Chondrocyte (in vitro differentiated cells): ENCODE measurements at places on chromosomes 4 and X.

DNA sequence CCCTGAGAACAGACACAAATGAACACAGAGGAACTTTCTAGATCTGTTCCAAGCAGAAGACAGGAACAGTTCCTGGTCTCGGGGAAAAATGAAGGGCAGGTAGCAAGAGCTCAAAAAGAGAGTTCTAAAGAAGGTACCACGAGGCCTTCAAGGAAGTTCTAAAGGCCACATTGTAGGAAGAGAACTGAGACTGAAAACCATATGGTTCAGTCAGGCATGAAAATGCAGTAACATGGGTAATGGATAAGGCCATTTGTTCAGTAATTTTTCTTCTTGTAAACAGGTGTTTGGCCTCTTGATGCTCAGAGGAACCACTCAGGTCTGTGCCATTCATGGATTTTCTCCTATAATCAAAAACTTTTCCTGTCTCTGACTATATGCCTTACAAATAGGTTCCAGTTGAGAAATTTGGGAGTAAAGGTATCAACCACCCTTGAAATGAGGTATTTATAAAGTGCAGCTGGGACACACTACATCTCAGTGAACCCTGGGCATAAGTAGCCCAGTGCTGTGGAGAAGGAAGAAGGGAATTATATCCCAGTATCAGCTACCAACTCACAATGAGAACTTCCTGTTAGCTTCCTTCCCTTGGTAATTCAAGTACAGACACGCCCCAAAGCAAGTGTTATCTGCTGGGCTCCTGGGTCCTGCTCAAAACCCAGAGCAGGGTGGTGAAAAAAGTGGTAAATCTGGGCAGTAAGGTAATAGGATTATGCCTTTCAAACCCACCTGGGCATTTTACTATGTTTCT, 277.9 kb downstream of the KLHL13 start:
- no peak for DNase-seq

DNA sequence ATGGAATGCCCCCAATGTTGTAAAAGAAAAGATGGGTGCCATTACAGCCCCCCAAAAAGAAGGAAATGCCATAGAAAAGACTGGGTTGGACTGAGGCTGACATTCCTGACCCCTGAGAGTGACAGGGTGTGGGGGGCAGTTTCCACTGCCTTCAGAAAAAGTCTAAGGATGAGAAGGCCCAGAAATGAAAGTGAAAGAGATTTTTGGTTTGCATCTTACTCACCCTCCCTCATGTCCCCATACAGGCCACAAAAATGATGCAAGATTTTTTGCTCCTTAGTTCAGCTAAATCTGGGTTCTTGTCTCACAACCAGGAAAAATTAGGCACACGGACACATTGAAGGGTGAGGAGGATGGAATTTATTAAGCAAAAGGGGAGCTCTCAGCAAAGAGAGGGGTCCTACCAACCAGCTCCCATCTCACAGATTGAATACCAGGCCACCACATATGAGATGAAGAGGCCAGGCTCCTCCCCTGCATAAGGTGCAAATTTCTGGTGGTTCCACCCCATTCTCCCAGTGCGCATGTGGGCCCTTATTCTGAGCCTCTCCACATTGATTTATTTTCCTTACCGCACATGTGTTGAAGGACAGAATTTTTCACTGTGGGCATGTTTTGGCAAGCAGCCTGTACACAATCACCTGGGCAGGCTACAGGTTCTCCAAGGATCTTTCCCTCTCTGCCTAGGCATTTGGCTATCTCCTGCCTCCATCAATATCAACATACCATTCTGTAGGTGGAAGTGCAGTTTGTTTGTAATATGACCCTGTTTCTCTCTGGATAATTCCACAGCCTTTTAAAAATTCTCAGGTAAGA, 18.8 kb downstream of the PPP4R3C start:
- no peak for DNase-seq

DNA sequence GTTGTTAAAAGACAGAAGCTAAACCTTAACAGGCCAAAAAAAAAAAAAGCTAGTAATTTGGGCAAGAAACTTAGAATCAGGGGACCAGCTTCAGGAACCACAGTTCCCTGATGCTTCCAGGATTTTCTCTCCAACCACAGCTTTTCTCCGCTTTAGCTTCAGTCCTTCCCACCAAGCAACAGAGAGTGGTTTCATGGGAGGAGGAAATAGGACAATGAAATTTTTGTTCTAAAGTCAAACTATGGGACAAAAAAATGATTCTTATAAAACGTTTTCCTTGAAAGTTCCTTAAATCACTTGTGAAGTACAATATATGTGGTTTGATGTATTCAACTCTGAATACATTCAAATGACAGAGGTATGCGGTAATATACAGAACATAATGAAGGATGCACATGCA, 71.0 kb upstream of the DHX15 start:
- no peak for DNase-seq

GRCh38 chr4:80475798-80476197, 140.3 kb downstream of the CFAP299 start:
- no peak for DNase-seq

DNA sequence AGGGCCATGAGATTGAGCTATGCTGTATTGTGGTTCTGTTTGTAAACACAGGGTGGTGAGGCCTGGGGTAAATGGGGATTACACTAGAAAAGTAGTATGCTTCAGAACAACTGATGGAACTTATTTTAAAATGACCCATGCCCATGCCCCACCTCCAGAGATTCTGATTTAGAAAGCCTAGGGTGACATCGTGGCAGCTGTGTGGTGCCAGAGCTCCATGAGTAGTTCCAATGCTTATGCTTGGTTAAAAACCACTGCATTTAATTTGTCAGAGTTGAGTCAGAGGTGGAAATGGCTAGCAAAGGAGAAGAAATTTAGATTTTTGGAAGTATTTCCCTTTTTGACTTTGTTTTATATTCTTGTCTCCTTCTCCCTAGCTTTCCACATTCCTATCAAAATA, 63.4 kb upstream of the PDE5A start:
- DNase-seq = no peak

DNA sequence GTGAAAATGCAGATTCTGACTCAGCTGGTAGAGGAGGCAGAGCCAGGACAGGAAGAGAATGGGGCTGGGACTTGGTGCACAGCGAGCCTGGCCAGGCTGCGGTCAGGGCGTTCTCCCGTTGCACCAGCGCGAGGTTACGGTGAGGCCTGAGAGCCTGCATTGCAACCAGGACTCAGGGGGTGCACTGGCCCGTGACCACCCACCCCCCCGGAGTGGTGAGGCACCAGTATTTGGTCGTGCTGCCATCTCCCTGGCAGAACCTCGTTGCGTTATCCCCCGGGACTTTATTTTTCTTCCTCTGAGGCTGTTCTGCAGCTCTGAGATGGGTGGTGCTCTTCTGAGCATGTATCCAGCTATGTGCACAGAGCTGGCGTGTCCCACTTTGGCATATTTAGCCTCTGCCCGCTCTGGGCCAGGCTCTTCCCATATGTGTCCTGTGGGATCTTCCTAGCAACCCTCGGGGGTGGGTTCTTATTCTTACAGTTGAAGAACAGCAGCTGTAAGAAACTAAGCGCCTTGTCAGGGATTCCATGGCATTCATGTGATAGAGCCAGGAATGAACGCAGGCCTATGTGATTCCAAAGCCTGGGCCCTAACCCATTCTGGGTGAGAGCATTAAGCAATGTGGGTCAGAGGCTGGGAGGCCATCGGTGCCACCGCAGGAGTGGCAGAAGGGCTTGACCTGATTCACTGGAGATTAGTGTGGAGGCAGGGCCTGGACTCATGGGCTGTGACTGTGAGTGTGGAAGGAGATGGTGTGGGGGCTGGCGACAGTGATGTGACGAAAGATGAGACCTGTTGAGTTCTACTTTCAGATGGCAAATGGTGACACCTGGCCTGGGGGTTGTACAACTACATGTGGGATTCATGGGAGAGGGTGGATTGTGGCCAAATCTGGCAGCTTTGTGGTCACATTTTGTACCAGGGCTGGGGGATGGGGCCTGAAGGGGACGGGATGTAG, 3.1 kb downstream of the TADA2B start:
- DNase-seq = no peak

DNA sequence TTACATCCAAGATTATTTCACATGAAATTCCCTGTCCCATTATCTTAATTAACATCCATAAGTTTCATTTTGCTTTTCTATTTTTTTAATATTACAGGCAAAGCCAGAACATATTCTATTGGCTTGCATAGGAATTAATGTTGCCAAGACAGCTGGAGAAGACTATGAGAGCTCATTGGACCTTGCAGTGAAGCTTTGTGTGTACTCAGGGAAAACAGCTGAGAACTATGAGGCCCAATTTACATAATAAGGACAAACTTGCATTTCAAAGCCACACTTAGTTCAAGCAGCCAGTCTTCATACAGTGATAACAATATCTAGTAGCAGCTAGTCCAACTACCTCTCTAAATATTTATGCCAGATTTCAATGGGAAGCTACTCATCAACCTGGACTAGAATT, 134.4 kb downstream of the DDX53 start:
- no peak for DNase-seq

GRCh38 chr4:75630937-75631329, 605 bp upstream of the CDKL2 start:
- no peak for DNase-seq

GRCh38 chrX:15336023-15336413, 695 bp upstream of the PIGA start:
- DNase-seq = no peak
